ENCODE measurements at places on chromosomes 4 and X. TPM values are rescaled to one million over a fixed set of nuclear protein-coding genes. Genes with fewer than 3 reads are reported as not detected.

- no peak for DNase-seq
Observed at GRCh38 chr4:104451573-104451972, 43.1 kb downstream of the CXXC4 start.

- no peak for DNase-seq
Observed at GRCh38 chrX:150348365-150348764, 14.8 kb upstream of the MAMLD1 start.

DNA sequence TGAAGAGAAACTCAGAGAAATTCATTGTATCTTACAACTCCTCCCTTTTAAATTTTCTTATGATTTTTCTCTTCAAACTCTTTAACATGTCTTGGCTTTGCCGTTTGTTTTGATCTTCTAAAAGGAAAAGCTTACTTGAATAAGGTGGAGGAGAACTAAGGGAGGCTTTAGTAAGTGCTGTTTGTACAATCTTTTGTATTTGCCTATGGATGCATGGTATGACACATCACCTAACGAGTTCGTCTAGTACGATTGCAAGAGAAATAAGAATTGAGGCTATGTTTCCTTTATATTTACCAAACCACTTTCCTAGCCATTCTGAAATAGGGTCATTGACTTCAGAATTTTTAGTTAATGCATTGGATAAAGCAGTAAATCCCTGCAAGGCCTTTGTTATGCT lies 8.4 kb upstream of the BST1 start:
- DNase-seq = no peak

GRCh38 chr4:2484993-2485392 lies 16.1 kb downstream of the RNF4 start:
- DNase-seq = peak; percentile 31

GRCh38 chrX:45435481-45435880 lies 234.8 kb upstream of the DIPK2B start:
- no peak for DNase-seq

GRCh38 chr4:154564311-154564710 lies 1.5 kb downstream of the FGB start:
- DNase-seq = no peak

The MAGEA9B gene
- not detected for total RNA-seq

The CLNK gene
- total RNA-seq = not detected

GRCh38 chr4:159103384-159103990 lies 608 bp downstream of the RAPGEF2 start:
- peak; percentile 31 for DNase-seq

- no peak for DNase-seq
Observed at GRCh38 chr4:92519727-92520126, 216.0 kb downstream of the GRID2 start.

- no peak for DNase-seq
Observed at GRCh38 chrX:13938829-13939530, 90.7 kb downstream of the GEMIN8 start.

- no peak for DNase-seq
Observed at GRCh38 chr4:100208964-100209363, 18.7 kb upstream of the DDIT4L start.

- peak; percentile 75 for DNase-seq
Observed at GRCh38 chr4:8394061-8394519, 46.4 kb downstream of the ACOX3 start.

DNA sequence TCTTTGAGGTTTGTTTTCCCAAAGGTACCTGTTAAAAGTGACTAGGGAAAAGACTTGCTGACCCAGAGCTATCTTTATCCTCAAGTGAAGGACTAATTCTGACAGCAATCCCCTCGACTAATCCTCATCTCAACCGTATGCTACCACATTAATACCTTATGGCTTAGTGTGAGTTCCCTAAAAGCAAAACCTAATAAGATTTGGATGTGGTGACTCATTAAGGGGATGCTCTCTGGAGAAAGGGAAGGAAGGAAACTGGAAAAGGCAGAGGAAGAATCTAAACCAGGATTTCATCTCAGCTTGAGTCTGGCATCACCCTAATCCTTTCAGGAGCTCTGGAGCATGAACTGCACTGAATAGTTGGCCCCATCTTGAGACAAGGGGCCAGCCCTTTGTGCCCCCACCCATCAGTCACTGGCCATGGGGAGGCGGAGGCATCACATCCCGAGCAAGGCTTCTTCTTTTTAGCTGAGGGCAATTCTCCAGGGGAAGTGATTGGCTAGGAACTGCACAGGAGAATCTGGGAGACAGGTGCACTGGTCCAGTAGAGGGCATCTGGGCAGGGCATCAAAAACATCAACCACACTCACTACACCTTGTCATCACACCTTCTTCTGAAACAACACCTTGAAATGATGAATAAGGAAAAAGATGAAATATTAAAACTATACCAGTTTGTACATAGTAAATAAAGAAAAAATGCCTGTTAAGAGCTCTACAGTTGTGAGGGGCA lies 6.9 kb upstream of the BBS7 start:
- DNase-seq = no peak

DNA sequence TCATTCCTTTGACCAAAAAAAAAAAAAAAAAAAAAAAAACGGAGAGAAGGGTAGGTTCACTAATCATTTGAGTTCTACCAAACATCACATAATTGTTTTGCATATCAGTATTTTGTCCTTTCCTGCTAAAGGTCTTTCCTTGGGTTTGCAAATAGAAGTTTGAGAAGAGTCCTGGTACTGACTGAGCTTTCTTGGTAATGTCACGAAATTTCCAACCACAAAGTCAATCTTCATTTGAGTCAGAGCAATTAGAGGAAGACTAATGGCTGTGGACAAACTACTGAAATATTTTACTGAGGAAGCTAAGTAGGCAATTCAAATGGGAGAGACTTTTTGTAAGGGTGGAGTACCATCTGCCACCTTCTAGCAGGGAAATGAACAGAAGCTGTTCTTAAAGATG lies 21.7 kb upstream of the CD40LG start:
- DNase-seq = no peak

DNA sequence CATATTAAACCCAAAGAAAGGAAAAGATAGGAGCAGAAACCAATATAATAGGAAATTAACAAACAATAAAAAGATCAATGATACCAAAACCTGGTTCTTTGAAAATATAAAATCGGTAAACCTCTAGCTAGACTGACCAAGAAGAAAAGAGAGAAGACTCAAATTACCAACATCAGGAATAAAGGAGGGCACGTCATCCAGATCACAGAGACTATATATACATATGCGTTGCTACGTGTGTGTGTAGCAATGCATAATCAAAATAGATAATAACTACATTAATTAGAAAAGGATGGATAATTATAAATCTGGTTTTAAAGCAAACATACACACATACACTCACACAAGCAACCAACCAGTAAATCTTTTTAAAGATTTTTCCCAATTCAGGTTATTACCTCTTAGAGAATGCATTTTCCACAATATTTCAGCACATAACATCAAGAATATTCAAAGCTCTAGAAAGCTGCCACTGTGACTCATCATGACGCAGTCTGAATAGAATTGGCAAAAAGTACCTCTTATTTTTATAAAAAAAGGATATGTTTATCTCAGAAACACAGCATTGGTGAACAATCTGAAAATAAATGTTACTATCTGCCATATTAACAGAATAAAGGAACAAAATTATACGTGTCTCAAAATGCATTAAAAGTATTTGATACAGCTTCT lies 41.4 kb upstream of the USP9X start:
- no peak for DNase-seq

The PCDH7 gene
- total RNA-seq = 38.2 TPM

The SLITRK4 gene
- not detected for total RNA-seq

DNA sequence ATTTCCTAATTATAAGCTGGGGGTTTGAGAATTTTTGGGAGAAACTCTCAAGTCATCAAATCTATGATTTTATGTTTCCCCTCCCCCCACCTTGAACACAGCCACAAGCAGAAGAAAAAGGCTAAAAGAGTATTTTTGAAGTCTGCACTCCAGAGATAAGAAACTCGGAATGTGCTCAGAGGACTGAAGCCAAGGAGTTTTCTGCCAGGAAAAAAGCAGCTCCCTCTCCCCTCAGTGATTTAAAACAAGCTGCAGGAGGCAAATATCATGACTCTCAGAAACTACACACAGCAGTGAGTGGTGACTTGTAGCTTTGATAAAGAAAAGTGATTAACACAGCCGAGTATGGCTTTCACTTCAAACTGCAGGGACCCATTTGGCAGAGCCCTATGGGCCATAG lies 800.2 kb upstream of the FTHL17 start:
- peak; percentile 14 for DNase-seq

- DNase-seq = no peak
Observed at GRCh38 chr4:124937993-124938392, 225.5 kb upstream of the ANKRD50 start.

- no peak for DNase-seq
Observed at GRCh38 chr4:139806929-139807328, 141.3 kb downstream of the MGST2 start.

The COX7B2 gene
- not detected for total RNA-seq

DNA sequence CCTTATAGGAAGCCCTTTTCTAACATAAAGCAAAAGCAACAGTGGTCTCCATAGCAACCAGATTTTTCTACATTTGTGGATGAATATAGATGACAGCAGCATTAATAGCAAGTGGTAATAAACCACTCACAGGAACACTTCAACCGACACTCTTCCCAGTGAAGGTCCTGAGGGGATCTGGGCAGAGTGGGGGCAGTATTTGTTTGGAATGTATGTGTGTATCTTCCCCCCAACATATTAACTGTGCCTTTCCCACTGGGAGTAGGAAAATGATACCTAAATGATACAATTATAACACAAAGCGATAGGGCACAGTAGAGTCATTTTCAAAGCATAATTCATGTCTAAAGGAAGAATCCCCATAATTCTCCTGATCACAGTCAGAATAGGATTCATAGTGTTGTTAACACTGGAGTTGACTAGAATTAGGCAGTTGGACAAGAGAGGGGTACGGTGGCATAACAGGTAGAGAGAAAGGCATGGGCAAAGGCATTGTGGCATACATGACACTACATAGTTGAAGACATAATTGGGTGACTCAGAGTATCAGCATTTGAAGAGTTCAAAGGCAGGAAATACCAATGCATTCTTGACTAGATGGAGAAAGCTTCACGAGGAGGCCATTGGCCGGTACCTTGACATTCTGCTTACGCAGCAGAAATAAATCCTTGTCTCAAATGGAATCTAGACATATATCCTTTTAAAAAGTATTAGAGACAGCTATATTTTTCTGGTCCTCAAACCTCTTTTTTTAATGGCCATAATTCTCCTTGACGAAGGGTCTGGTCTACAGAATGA lies 15.2 kb downstream of the CAPN6 start:
- no peak for DNase-seq
